ENCODE measurements at places on chromosomes 11 and 22.

DNA sequence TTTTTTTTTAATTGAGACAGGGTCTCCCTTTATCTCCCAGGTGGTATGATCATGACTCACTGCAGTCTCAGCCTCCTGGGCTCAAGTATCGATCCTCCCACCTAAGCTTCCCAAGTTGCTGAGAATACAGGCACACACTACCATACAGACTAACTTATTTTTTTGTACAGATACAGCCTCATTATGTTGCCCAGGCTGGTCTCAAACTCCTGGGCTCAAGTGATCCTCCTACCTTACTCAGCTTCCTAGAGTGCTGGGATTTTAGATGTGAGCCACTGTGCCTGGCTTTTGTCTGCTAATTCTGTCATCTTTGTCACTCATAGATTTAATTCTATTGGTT, 43.5 kb downstream of the CBL start:
- DNase-seq, result no peak

DNA sequence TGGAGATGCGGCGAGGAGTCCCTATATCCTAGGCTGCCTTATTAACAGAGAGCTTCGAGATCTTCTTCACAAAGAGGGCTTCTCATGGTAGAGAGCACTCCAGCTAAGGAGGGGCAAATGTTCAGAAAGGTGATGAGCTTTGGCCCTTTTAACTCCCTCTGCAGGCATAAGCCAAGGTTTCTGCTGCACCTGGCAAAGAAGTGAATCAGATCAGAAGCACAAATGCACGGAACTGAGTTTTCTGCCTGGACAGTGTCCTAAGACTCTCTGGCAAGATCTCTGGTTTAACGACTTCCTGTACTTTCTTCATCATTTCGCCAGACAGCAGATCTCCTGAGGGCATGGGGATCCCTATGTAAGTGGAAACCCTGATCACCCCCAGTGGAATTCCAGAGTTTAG, 37.2 kb downstream of the POU2AF3 start:
- DNase-seq, result no peak

DNA sequence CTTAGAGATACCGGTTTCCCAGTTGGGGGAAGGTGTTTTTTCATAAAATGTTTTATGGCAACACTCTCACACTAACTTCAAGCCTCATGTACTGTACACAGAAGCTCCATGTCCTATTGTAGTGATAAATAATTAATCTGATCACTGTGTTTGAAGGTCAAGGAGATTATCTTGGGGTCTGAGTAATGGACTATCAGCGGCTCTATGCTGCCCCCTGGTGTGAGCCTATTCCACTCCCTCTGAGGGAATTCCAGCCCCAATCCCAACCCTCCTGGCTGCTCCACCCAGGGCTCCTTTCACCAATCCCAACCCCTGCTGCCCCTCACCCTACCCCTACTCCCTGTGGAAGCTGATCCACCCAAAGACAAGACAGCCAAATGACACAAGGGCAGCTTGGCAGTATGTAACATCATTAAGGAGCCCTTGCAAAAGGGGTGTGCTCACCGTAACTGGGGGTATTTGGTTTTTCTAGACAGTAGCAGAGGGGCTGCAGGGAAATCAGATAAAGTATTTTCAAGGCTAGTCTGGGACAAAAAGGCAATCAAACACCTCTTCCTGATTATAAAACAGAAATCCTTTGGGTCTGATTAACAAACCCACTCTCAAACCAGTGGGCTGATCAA, 22.3 kb downstream of the HPS4 start:
- DNase-seq, result peak; percentile 16

DNA sequence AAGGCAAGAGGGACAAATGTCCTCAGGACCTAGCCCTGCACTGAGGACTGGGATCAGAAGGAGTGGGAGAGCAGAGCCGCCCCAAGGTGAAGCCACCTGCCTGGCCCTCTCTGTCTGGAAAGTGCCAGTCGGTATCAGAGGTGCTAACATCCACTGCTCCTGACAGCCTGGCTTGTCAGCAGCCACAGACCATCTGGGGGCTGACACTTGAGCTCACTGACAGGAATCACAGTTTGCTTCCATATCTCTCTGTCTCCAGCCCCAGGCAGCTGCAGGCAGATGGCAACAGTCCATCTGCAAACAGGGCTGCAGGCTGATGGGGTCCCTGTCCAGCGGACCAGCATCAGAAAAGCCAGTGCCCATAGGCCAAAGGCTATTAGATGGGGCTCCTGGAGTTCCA, 5.5 kb downstream of the OPCML start:
- no peak for DNase-seq

GRCh38 chr11:102196816-102197215, 86.6 kb downstream of the YAP1 start:
- no peak for DNase-seq

DNA sequence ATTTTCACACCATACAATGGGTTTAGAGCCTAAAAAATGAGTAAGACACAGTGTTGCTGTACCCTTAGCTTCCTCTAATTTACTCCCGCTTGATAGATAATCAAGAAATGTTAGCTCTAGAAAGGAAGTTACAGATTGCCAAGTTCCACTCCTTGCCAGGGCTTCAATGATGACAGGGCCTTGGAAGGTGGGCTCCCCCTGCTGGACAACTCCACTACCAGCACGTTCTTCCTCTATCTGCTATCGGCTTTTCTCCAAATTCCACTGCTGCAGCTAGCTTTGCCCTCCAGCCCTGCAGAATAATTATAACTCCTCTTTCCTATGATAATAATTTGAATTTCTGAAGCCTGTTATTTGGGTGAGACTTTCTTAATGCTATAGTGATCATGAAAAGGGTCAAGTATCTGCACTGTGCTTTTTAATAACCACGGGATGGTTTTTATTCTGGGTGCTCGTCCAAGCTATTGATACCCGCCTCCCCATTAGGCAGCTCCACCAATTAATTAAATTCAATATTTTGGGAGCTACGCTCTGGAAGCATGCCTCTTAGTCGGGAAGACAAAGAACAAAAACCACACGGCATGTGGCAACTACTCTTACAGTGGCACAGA, 9.0 kb downstream of the SYN3 start:
- DNase-seq, result peak; percentile 71

- DNase-seq, result no peak
Measured at GRCh38 chr11:5891216-5891800, 1.7 kb upstream of the OR52E5 start.

DNA sequence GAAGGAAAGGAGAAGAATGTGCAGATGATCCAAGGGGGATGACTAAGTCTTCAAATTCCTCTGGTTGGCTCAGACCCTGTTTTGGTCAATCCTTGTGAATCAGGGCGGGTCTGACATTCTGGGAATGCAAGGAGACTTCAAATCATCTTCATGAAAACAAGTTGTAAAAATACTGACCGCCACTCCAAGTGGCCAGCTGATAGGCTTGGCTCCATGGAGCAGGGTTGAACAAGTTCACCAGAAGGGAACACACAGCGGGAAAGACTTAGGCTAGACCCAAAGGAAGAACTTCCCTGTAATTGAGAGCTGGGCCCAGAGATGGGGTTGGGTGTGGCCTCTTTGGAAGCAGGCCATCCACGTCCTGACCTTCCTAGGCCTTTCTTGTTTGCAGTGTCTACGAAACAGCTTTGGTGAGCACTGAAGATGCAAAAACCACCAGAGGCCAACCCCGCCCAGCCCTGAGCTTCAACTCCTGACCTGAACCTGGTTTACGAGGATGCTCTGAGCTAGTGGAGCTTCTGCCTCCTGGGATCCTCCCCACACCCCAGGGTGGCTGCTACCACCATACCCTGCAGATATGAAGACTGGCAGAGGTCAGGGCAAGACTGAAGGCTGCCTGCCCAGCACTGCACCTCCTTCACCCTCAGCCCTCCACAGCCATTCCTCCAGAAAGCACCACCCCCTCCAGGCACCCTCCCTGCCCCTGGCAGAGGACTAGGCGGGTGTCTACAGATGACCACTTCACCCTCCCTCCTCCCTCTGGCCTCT, 26.1 kb downstream of the GDPD5 start:
- DNase-seq, result no peak

DNA sequence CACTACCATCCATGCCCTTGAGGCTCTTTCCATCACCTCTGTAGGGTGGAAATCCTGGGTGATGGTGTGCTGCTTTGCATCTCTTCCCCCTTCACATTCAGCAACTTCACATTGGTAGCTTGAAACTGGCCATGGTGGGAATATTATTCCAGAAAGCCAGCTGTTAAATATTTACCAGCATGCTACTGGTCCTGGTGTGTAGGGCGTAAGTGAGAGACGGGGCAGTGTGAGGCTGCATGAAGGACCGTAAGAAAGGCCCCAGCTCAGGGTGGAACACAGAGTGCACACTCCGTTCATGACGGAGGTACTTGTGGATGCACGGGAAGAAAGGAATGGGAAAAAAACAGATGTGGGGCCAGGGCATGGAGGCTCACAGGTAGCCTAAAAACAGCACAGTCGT, 121.3 kb downstream of the PKNOX2 start:
- no peak for DNase-seq

GRCh38 chr11:48307760-48308386, 1.9 kb downstream of the OR4S1 start:
- peak; percentile 68 for DNase-seq

- no peak for DNase-seq
Measured at GRCh38 chr11:17004486-17005148, 9.6 kb downstream of the PLEKHA7 start.

GRCh38 chr11:45173064-45173463, 26.6 kb downstream of the PRDM11 start:
- DNase-seq, result no peak

- no peak for DNase-seq
Measured at GRCh38 chr22:46653596-46653995, 33.4 kb downstream of the GRAMD4 start.

DNA sequence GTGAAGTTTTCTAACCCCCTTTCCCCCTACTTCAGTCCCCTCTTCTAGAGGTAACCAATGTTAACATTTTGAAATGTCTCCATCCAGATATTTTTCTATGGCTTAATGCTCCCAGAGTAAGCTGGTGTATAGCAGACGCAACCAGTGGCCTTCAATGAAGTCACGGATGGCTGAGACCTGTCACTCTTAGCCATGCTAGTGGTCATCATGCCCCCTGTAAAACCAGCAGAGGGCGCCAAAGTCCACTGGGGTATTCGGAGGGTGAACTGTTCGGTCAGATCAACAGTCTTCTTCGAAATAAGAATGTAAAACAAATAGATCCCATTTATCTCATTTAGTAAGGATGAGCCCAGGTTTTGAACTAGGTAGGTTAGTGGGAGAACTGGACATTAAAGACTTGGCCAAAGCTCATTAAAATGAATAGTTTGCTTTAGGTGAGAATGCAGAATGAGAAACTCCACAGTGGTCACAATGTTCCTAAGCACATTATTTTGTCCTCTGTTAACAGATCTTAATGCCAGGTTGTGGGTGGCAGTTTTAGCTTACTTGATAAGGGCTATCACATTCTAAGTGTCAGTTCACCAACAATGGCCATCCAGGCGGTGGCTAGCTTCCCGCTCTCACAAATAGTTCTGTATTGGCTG, 8.6 kb upstream of the MMP8 start:
- DNase-seq, result peak; percentile 4

- DNase-seq, result no peak
Measured at GRCh38 chr11:32414925-32415324, 20.4 kb downstream of the WT1 start.

GRCh38 chr22:29334696-29335344, 19.3 kb upstream of the RASL10A start:
- no peak for DNase-seq

DNA sequence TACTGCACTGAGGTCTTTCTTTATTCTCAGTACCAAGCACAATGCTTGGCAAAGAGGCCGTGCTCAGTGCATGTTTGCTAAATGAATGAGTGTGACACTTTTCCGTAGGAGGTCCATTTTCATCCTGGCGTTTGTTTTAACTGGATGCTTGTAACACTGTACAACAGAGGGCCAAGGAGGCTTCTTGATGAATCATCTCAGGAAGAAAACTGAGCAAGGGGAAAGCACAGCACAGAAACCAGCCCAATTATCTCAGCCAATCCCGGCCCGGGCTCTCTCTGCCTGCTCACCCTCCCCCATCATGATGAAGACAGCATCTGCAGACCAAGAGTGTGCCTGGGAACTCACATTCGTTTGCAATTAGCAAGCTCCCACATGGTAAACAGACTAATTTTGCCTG, 570.3 kb downstream of the OPCML start:
- DNase-seq, result peak; percentile 63

DNA sequence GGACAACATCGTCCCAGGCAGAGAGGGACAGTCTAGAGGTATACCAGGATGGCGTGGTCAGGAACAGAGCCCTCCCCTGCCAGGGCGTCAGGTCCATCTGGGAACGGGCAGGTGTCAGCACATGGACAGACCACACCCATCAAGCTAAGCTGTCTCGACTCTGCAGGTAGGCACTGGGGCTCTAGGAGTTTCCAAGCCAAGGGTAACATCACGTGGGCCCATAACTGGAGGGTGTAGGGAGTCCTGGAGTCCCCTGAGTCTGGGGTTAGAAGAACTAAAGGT, 75.4 kb downstream of the PHF21B start:
- DNase-seq, result no peak

DNA sequence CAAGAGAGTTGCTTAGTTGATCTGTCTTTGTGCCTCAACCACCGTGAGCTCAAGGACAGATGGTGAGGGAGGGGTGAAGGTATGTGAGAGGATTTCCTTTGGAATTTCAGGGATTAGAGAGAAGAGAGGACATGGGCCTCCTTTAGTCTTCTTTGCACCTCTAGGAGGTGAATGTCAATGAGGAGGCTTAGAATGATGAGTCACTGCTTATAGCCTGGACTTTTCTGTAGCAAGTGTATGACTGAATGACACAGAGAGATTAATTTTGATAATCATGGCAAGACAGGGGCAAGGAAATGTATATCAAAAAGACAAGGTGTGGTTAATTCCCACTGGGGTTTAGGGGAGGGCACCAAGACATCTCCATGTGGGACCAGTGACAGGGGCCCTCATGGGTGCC, 947.3 kb upstream of the TENM4 start:
- DNase-seq, result no peak

GRCh38 chr11:76640501-76640900, 30.0 kb downstream of the LRRC32 start:
- no peak for DNase-seq

- DNase-seq, result peak; percentile 82
Measured at GRCh38 chr11:119910051-119910450, 181.1 kb upstream of the NECTIN1 start.

GRCh38 chr22:19798891-19799293, 38.3 kb downstream of the TBX1 start:
- no peak for DNase-seq
